Lung (tissue), 17 donors: ENCODE measurements at places on chromosomes 11 and 22.

DNA sequence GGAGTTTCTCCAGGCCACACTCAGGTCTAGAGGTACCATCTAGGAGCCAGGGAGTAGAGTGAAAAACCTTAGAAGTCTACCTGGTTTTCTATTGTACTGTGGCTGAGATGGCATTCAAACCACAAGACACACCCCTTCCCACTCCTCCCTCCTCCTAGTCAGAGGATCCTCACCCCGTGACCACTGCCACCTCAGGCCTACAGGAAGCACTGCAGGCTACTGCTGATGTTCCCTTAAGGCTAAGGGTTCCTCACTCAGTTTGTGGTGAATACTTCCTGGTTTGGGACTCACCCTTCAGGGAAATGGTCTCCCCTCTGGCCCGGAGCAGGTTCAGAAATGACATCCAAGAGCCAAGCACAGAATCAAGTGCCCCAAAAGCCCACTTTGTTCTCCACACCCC, 1293.9 kb downstream of the JRKL start:
- no peak for DNase-seq

GRCh38 chr22:29269230-29269604, 1.1 kb downstream of the EWSR1 start:
- no peak for DNase-seq

DNA sequence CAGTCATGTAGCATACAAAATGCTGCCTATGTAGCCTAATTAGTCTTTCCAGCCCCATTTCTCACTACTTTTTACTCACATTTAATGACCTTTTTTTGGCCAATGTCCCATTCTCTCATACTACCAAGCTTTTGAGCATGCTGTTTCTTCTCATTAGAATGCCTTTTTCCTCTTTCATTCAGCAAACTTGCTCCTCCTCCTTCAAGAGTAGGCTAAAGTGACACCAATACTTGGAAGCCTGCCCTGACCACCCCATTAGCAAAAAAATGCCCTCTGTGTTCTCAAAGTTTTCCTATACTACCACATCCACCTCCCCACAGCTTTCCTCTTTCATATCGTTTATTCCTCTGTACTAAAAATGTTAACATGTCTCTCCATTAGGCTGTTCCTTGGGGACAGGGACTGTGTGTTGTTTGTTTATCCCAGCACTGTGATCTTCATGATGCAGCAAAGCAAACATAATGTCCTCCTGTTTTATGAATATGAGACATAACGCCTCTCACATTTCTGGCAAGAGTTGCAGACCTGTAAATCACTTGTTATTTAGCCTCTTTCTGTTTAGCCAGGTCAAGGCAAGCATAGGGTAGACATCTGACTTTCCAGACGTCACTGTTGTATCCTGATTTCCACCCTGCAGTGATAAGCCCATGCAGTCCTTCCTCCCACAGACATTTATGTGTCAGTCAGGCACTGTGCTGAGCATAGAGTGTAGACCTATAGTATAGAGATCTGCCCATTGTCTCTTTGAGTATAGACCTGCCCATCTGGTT, 62.0 kb upstream of the UCP3 start:
- peak; percentile 55 for DNase-seq

DNA sequence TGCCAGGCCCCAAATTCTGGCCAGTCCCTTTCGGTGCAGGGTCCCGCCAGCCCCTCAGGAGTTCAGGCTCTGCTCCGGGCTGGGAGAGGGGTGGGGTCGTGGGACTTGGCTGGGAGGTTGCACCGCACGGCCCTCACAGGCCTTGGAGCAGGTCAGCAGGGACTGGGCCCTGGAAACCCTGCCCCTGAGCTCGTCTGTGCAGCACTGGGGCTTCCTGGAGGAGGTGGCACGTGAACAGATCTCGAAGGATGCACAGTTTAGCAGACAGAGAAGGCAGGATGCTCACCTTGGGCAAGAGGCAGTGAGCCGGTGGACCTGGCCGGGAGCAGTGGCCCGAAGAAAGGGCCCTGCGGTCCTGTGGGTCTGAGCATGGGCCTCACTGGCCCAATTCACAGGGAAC, 70.0 kb downstream of the WNT7B start:
- DNase-seq, result no peak

DNA sequence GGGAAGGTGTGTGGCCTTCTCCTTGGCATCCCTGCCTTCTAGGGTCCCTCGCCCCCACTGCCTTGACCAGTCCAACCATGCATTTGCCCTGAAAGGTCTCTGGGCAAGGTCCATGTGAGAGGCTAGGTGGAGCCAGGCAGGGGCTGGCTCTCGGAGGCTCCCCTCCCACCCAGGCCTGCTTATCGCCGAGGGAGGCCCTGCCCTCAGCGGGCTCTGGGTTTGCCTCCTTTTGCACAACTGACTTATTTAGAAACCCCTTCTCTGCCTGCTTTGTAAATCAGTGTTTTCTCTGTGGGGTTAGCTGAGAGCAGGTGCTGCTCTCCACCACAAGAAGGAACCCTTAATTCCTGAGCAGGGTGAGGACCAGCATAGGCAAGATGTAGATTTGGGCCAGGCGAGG, 47.7 kb downstream of the CD82 start:
- no peak for DNase-seq

DNA sequence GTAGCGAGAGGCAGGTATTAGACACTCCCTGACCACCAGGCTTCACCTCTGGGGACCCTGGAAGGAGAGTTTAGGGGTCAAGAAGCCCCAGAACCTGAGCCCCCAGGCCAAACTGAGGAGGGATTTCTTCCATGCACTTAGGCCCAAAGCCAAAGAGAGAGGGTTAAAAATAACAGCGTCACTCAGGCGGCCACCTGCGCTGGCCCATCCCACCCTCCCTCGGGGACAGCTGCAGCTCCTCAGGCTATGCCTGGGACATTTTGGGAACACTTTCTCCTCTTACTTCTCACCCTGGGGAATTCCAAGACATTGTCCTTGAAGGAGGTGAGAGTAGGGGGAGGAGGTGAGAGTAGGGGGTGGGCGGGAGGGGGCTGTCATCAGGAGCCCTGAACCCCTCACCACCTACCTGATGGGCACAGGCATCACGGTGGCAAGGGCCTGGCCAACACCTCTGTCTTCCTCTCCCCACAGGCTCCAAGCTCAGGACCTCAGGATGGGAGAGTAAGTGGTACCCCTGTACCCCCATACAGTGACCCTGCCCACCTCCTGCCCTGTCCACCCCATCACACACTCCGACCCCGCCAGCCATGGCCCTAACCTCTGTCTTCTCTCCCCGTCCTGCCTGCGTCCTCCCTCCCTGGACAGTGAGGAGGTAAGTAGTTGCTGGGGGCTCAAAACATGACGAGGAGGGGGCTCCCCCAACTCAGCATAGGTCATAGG, 583 bp downstream of the TNNI2 start:
- no peak for DNase-seq

- DNase-seq, result peak; percentile 24
Measured at GRCh38 chr11:133968300-133968699, 11.5 kb upstream of the IGSF9B start.

DNA sequence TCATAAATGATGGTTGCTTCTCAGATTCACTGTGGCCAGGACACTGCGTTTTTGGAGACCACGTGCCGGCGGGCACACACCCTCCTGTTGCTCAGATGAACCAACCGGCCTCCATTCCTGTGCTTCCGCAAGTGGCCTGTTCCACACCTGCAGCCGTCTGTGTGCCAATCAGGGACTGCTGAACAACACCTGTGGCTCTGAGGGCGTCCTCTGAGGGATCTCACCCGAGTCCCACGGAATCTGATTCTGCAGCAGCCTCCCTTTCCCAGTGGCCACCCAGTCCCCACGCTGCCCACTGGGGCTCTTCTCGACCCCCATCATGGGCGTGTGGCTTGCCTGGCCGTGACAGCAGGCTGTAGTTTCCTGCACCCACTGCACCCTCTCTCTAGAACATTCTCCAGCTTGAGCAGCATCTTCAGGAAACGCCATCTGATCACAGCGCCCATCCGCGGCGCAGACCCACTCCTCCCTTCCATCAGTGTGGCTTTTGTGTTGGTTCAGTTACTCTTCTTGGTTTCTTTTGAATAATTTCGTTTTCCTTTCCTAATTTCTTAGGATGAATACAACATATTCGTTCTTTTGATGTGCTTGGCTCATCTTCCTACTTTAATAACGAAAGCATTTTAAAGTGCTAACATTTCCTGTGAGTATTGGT, 100.3 kb upstream of the SLC22A12 start:
- no peak for DNase-seq

GRCh38 chr22:44546686-44547310, 48.8 kb upstream of the RTL6 start:
- no peak for DNase-seq

GRCh38 chr11:46695345-46696211, 4.8 kb downstream of the ARHGAP1 start:
- DNase-seq, result no peak

DNA sequence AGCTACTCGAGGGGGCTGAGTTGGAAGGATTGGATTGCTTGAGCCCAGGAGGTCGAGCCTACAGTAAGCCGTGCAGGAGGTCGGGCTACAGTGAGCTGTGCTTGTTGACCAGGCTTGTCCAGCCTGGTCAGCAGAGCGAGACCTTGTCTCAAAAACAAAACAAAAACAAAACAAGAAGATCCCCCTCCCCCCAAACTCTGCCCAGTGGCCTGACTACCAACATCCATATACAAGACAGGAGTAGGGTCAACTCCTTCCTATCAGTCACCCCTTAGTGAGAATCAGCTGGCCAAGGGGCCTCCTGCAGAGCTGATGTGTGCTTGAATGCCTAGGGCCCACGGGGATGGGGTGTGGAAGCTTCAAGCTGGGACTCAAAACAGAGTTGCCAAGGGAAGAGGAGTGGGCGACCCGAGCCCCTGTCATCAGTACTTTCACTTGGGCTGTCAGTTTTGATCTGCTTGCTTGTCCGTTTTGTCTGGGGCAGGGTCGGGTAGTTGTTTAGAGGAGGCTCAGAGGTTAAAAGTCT, 942 bp upstream of the TSPAN18 start:
- DNase-seq, result no peak

- DNase-seq, result peak; percentile 17
Measured at GRCh38 chr11:44388828-44389657, 79.1 kb upstream of the ALX4 start.

- DNase-seq, result no peak
Measured at GRCh38 chr22:40414838-40415505, 44.6 kb downstream of the SGSM3 start.
